ENCODE measurements at places on chromosomes 2 and 18. TPM values are rescaled to one million over a fixed set of nuclear protein-coding genes. Genes with fewer than 3 reads are reported as not detected.

DNA sequence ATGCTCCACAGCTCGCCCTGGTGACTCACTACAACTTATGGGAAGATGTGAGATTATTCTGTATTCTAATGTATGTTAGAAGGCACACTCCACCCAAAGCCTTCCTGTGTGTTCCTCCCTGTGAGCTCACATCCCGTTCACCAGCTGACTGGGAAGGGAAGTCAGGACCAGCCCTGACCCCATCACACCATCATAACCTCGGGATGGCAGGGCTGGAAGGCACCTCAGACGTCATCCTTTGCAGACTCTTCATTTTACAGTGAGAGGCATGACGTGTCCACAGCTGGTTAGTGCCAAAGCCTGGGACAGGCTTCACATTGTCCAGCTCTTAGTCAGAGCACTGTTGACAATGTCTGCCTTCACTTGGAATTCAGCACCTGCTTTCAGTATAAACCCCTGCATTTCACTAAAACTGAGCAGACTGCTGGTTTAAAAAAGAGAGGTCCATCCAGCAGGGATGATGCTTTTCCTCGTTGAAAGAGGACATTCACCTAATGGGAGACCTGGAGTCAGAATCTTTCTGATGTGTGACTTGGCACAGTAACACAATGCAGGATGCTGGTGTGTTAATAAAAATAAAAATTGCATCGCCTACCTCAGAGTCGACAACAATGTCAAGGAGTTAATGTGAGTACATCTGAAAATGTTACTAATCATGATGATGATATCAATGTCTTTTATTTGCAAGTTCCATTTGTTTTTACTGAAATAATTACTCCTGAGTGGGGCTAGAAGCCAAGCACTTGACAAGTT lies 418.0 kb upstream of the TNP1 start:
- H3K4me3 ChIP-seq, result no peak overlapping the region
- no peaks in the 10 kb centered on the region for H3K36me3 ChIP-seq
- H3K4me1 ChIP-seq, result no peaks in the 10 kb centered on the region
- peaks cover 40% of the 10 kb centered on the region for H3K27me3 ChIP-seq
- H3K27ac ChIP-seq, result no peak overlapping the region

GRCh38 chr18:21112140-21112473 lies 494 bp upstream of the ROCK1 start:
- no peaks in the 10 kb centered on the region for H3K36me3 ChIP-seq
- H3K27me3 ChIP-seq, result no peaks in the 10 kb centered on the region
- H3K4me1 ChIP-seq, result peaks cover 3% of the 10 kb centered on the region
- H3K27ac ChIP-seq, result no peak overlapping the region
- H3K4me3 ChIP-seq, result no peak overlapping the region

DNA sequence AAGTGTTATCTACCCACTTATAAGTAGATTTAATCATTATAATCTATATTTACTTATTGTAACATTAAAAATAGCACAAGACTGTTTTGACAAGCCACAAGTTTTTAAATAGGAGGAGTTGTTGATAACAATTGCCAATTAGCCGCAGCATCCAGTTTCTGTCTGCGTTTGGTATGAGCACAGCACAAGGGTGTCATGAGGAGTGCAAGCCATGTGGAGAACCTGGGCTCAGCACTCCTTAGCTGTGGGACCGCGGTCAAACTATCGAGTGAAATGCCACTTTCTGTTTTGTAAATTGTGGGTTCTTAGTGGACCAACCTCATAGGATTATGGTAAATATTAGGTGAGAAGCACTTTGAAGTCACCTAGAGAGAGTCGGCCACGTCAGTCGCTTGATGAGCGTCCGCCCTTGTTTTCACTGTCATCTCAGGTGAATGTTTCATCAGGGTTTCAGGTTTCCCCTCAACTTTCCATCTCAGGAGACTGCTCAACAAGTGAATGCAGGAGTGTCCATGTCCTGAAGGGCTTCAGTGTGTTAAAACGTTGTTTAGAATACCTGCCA lies 294.5 kb downstream of the ZNF407 start:
- no peak for DNase-seq
- H3K27ac ChIP-seq, result no peak overlapping the region
- H3K36me3 ChIP-seq, result peaks cover 2% of the 10 kb centered on the region
- no peak overlapping the region for H3K4me3 ChIP-seq
- H3K27me3 ChIP-seq, result no peaks in the 10 kb centered on the region

DNA sequence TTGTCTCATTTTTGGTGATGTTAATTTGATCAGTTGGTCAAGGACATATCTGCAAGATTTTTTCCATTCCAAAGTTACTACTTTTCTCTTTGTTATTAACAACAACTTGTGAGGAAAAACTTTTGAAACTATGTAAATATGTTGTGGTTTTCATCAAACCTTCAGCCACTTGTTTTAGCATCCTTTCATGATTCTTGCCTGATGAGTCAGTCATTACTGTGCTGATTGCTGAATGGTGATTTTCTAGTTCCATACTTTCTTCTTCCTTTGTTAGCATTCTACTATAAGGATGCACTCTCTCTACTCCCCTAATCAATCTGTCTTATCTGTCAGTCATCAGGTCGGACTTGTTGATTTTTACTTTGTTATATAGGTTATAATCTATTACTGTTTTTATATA lies 10.9 kb downstream of the TMEM87B start:
- no peaks in the 10 kb centered on the region for H3K27me3 ChIP-seq
- H3K4me1 ChIP-seq, result no peaks in the 10 kb centered on the region
- peaks cover 24% of the 10 kb centered on the region for H3K36me3 ChIP-seq
- no peak overlapping the region for H3K27ac ChIP-seq

The GAL3ST2 gene
- 0.37 TPM for total RNA-seq

The ANO7 gene
- total RNA-seq, result 5.2 TPM

All from H9 (cell line).